ENCODE measurements at places on chromosomes 4 and X.

DNA sequence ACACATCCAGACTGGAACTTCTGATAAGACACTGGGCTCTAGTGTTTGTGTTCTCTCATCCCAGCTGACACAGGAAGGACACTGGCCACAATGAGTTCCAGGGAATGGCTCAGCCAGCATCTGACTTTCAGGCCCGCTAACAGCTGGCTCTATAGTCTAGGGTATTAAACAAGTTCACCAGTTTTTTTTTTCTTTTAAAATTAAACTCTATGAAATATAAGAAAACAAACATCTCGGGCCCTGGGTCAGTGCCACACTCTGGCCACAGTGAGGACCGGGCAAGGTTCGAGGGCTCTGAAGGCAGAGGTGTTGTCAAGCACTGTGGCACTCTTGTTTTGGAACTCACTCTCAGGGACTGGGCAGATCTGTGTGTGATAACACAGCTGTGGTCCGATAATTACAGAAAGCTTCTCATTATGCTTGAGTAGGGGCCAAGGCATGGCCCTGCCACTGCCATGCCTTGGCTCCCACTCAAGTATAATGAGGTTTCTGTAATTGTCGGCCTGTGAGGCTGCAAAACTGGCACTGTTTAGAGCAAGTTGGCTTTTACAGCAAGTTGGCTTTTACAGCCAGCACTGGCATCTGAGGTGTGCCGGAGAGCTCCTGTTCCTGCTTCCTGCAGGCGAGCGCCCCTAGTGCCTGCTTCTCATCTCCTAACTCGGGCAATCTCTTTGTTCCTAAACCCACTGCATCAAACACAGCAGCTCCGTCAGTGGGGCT lies 62.8 kb downstream of the PPP1R2C start:
- ATAC-seq, result peak; percentile 72

GRCh38 chr4:20042769-20043168 lies 208.9 kb upstream of the SLIT2 start:
- ATAC-seq, result no peak

DNA sequence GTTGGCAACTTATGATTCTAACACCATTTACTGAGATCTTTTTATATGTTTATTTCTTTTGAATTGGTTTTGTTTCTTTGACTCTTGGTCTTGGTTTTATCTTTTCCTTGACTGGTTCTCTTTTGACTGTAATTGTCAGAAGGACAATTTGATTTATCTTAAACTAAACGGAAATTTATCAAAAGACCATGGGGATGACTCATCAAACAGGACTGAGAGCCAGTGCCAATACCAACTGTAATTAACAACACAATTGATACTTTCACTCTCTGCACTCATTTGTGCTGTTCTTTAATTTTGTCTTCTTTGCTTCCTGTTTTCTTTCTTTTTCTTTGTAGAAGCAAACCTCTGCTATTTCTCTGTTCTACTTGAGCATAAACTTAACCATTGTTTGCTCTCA lies 776.8 kb downstream of the CCSER1 start:
- ATAC-seq, result no peak

GRCh38 chrX:129655547-129656249 lies 942 bp upstream of the APLN start:
- peak; percentile 12 for ATAC-seq

DNA sequence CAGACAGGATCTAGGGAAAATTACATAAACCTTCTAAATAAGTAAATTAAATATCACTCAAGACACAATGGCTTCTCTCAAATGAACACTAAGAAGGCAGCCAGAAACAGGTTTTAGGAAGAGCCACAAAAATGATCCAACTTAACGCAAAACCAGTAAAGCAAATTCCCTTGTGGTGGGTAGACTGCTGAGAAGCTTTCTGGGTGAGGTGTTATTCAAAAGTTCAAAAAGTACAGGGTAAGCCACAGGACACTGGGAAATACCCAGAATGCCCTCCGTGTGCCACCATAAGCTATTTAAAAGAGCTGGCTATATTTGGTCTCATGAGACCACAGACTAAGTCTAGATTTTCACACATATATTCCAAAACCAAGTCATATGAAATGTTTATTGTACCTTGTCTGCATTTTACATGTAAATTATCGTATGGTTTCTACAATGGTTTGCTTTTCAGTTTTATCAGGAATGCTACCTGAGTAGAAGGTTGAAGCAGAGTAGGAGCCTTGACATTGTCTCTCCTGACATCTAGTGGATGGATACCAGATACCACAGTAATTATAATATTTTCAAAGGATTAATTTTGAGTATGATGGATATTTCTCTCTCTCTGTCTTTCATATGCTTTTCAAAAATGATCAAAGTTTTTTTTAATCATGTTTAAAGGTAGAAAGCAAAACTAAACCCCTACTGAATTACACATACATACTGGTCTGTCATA lies 109.3 kb upstream of the KLHL13 start:
- ATAC-seq, result peak; percentile 74

GRCh38 chrX:129493643-129494042 lies 29.6 kb downstream of the SMARCA1 start:
- ATAC-seq, result no peak

- peak; percentile 87 for ATAC-seq
These were observed 329.4 kb downstream of the HNRNPD start for GRCh38 chr4:82044141-82044993.

DNA sequence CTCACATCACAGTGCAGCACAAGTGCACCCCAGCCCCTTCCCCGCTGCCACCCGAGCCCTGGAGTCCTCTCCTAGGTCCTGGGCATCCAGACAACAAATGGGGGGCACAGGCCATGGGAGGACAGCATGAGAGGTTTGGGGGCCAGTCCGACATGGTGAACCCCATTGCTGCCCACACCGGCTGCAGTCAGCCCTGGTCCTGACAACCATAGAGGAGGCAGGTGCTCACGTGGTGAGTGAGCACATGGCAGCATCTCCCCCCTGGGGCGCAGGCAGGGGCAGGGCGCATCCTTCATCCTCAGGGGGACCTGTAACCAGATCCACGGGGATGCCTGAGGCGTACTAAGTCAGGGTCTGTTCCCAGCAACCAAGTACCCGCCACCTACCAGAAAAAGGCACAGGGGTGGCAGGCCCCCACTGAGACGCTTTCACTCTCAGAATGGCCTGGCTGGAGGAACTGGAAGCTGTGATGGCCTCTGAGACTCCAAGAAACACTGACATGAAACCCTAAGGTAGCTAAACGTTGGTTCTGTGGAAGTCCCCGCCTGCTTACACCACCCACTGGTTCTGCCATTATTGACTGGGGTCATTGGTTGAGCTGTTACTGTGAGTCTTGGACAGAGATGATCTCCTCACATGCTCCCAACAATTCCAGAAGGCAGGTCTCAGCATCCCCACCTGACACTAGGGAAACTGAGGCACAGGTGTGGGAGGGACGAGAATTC lies 6.5 kb downstream of the ZFYVE28 start:
- no peak for ATAC-seq

DNA sequence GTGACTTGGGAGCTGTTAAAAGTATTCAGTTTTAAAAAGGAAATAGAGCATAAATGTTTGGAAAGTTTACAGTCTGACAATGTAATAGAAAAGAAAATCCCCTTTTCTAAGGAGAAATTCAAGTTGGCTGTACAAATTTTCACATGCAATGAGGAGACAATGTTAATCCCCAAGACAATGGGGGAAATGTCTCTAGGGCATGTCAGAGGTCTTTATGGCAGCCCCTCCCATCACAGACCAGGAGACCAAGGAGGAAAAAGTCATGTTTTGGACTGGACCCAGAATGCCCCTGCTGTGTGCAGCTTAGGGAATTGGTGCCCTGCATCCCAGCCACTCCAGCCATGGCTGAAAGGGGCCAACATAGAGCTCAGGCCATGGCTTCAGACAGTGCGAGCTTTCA lies 831.1 kb upstream of the ADGRL3 start:
- no peak for ATAC-seq

DNA sequence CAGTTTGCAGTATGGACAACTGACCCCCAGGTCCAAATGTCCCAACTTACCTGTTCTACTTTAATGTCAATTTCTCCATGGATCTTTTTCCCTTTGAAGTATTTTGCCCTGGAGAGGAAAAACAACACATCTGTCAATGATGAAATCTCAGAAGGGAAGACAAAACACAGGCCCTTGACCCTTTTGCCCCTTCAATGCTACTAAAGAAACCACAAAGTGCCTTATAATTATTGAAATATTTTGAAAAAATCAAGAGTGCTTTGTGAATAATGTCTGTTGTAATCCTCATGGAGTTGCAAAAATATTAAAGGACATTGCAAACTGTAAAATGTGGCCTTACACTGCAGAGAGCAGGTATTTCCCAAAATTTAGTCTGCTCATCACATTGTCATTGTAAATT lies 12.6 kb downstream of the SYN1 start:
- ATAC-seq, result peak; percentile 44

DNA sequence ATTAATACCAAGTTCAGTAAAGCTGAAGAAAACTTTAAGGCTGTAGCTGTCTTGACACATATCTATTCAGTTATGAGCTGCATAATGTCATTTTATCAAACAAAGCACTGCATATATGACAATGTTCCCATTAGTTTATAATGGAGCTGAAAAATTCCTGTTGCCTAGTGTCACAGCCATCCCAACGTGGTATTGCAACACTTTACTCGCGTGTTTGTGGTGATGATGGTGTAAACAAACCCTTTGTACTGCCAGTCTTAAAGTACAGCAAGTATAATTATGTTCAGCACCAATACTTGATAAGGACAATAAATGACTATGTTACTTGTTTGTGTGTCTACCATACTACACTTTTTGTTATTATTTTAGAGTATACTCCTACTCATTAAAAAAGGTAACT lies 1415.6 kb upstream of the PCDH7 start:
- ATAC-seq, result no peak

GRCh38 chrX:47854474-47854873 lies 17.8 kb downstream of the ZNF81 start:
- ATAC-seq, result peak; percentile 74

GRCh38 chr4:162659716-162660115 lies 495.9 kb upstream of the FSTL5 start:
- ATAC-seq, result no peak

DNA sequence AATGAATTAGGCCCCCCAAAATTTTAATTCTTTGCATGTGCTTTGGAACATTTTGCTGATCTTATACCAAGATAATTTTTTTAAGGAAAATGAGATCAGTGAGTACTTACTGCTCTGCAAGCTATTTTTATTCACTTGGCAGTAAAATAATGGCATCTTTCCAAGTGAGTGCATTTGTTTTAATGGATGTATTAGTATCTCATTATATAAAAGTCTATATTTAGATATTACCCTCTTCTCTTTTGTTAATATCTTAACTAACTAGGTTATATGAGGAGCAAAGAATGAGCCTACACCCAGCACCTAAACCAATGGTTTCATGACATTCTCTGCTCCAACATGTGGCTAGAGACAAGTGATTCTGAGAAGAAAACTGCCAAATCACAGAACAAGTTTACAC lies 21.1 kb upstream of the ARAF start:
- ATAC-seq, result no peak

DNA sequence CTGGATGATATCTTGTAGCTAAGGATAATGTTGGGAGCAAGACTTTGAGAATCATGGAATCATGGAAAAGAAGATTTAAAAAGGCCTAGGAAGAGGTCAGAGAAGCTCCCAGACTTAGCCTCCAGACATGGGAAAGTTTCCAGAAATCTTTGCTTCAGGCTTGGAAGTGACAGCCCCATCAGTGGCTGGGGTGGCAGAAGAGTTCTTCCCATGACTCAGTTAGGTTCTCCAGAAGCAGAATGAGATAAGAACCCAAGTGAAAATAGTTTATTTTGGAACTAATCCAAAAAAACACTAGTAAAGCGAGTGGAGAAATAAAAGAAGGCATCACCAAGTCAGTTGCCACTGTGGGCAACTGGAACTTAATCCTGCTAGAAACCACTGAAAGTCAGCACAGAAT lies 506.9 kb downstream of the MID1IP1 start:
- no peak for ATAC-seq

GRCh38 chr4:172857026-172857425 lies 311.6 kb upstream of the GALNT7 start:
- ATAC-seq, result no peak

- peak; percentile 2 for ATAC-seq
These were observed 940 bp upstream of the UTP3 start for GRCh38 chr4:70687392-70687791.

DNA sequence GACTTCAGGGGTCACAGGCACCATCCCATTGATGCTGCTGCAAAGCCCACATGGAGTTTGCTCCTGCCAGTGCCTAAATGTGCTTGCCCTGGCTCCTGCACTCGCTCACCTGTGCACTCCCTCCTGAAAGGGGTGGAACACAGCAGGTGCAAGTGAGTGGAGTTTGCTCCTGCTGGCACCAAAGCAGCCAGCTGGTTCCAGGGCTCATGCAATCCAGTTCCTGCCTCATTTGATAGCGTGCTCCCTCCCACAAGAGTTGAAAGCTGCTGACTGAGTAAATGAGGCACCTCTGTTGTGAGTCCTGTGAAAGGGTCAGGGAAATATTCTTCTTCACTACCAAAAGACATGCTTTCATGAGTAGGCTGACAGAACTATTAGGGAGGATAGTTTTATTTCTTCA lies 30.5 kb downstream of the CXCL8 start:
- ATAC-seq, result no peak

DNA sequence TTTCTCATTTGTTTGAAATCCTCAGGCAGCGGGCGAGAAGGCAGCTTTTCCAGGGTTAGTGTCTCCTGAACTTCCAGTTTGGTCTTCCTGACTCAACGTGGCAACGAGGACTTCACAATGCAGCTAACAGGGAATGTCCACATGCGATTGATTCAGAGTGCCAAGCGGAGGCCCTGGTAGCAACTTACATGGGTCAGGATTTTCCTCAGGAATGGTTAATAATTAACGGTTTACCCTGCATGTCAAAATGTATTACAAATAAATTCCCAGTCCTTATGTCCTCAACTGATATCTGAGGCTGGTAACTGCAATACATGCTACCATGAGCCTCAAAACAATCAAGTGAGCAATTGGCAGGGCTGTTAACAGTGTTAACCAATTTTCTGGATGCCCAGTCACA lies 67.2 kb downstream of the MAP3K15 start:
- ATAC-seq, result no peak

DNA sequence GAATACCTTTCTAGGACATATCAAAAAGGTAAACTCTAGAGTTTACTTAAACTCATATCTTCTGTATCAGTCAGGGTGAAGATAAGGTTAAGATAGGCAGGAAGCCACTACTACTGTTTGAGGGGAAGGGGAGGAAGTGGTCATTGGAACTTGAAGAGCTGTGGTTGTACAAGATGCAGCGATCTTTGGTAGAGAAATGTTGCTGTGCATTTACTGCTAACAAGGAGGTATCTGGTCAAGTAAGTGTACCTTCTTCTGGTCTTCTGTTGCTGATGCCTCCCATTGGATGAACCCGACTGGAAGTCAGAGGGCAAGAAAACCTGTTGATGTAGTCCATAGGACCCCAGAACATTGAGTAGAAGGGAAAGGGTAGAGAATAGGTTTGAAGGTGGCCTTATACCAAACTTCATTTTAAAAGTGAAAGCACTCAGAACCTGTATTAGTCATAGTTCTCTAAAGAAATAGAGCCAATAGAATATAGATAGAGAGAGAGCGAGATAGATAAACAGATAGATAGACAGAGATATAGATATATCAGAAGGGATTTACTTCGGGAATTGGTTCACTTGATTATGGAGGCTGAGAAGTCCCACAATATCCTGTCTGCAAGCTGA lies 47.9 kb upstream of the TSPAN5 start:
- no peak for ATAC-seq
